Right renal pelvis (tissue), 4 donors: ENCODE measurements at places on chromosomes 2 and 18.

DNA sequence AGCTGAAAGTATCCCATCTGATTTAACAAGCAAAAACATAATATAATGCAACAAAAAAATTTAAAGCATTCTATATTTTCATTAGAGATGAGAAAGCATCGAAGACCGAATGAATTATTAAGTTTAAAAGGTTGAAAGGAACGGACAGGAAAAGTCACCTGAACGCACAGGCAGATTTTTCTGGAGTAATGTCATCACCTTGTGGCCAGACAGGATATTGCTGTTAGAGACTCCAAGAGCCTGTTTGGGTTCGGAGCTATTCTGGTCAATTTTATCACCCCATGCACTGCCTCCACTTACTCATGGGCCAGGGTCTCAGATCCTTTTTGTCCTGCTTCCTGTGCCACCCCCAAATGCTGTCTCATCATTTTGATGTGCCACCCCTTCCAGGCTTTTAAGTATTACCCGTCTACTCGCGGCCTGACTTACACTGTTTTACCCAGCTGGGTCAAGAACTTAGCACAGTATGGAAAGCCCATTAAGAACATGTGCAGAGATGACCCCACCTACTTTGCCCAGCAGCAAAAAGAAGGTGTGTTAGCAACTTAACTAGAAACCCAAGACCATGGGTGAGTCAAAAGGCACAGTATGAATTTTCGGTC lies 27.3 kb downstream of the GKN2 start:
- peak; percentile 34 for DNase-seq

DNA sequence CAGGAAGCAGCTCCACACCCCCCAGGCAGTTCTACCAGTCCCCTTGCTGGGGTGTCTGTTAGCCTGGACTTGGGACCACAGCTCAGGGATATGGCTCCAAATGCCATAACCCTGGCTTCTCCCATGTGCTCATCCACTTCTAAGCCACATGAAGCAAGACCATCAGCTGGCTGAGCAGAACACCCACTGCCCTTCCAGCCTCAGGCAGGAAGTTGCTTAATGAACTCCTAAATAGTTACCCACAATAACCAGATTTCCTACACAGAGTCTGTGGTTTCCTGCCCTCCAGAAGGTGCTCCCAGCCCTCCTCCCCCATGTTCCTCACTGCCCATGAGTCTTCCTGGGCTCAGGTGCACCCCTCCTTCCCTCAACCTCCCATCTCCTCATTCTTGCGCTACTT lies 98.3 kb upstream of the EPC2 start:
- DNase-seq = no peak

DNA sequence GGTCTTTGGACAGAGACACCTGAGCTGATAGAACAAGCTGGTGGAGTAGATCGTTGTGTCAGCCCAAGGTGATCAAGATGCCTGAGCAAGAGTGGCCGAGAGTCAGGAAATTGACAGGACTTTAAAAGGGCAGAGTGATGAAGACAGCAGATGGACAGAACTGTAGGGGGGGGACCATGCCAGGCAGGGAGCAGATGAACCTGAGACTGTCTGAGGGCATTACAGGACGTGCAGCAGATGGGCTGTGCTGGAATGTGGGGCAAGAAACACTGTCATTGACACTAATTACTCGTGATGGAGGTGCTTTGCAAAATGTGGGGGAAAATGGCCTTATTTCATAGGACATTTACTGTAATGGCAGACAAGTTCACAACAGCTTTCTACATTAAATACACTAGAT lies 225.0 kb downstream of the THSD7B start:
- no peak for DNase-seq

GRCh38 chr2:12797815-12798214 lies 81.1 kb downstream of the TRIB2 start:
- DNase-seq = no peak

DNA sequence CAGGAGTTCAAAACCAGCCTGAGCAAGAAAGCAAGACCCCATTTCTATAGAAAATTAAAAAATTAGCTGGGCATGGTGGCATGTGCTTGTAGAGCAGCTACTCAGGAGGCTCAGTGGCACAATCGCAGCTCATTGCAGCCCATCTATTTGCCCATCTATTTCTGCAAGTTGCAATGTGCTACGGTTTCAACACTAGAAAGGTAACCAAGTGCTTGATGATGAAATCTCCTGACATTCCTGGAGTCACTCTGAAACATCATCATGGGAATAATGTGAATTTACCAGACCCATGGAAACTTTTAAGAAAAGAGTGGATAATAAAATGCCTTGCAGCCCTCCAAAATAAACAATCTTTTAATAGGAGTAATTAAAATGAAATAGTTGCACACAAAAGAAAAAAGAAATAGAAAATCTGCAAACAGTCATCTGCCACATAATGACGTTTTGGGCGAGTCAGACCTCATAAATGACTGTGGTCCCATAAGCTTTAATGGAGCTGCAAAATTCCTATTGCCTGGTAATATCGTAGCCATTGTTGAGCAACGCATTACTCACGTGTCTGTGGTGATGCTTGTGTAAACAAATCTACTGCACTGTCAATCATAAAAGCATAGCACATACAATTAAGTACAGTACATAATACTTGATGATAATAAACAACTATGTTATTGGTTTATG lies 46.6 kb upstream of the AMMECR1L start:
- peak; percentile 43 for DNase-seq

DNA sequence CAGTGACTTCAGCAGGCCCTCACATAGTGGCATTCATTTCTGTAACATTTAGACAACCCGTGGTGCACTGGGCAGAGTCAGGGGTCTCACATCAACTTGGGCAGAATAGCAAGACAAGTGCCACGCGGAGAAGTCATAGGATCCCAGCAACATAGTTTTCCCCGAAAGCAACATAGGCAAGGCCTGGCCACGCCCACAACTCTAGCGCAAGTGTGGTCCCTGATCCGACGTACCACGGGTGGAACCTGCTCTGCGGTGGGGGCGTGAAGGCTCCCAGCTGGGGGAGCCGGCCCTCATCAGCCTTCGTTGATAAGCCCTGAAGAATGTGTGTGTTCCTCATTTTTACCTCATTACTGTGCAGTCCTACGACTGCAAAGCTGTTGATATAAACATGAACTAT lies 261.2 kb downstream of the EIPR1 start:
- no peak for DNase-seq

GRCh38 chr2:233944269-233944668 lies 27.1 kb downstream of the TRPM8 start:
- DNase-seq = no peak

GRCh38 chr2:234512884-234513669 lies 16.2 kb upstream of the ARL4C start:
- no peak for DNase-seq

DNA sequence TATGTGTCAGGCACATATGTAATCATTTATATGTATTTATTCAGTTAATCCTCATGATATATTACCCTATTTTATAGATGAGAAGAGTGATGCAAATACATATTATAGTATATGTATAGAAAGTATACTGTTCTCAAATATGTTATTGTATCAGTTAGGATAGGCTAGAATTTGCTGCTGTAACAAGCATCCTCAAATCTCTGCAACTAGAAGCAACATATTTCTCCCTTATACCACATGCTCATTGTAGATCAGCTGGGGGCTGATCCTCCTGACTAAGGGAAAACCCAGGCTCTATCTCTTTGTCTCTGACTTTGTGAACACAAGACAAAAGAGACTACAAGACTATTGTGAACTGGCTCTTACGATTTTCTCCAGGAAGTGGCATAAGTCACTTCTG lies 24.8 kb upstream of the HS6ST1 start:
- no peak for DNase-seq

DNA sequence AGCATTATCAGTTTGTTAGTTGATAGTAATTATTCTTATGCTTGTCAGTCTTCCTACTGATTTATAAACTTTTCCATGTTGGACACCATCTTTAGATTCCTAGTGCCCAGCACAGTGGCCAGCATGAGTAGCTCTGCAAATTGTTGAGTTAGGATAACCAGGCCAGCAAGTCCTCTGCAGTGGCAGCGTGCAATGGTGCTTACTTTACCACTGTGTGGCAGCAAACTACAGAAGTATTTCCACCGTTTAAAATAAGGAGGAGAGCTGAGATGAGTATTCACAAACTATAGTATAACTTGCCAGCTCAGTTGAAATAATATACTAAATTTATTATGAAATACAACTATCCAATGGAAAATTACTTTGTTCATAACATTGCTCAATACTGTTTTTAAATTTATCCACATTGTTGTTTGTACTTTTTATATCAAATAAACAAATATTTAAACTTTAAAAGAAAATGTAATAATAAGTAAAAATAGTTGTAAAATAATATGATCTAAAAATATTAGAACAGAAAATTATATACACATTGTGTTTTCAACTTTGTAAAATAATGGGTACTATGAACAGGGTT lies 9.3 kb upstream of the THADA start:
- no peak for DNase-seq

- DNase-seq = no peak
These were observed 73.7 kb upstream of the MAP3K20 start for GRCh38 chr2:173001664-173002604.

DNA sequence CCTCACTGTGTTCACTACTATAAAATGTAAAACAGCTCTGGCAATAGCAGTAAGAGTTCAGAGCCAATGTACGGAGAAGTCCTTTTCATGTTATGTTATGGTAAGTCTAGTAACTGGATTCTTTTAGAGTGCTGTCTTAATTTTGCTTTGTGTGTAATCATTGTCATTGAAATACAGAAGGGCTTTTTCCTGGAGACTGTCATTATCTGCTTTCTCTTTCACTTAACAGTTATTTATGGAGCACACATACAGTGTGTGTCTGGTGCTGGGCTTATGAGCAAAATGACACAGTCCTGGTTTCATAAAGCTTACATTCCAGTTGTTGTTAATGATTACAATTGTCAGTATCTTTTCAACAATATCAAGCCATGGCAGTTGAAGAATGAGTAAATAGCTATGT lies 95.5 kb downstream of the CCDC102B start:
- DNase-seq = no peak

GRCh38 chr2:36246320-36246990 lies 109.1 kb upstream of the CRIM1 start:
- no peak for DNase-seq

DNA sequence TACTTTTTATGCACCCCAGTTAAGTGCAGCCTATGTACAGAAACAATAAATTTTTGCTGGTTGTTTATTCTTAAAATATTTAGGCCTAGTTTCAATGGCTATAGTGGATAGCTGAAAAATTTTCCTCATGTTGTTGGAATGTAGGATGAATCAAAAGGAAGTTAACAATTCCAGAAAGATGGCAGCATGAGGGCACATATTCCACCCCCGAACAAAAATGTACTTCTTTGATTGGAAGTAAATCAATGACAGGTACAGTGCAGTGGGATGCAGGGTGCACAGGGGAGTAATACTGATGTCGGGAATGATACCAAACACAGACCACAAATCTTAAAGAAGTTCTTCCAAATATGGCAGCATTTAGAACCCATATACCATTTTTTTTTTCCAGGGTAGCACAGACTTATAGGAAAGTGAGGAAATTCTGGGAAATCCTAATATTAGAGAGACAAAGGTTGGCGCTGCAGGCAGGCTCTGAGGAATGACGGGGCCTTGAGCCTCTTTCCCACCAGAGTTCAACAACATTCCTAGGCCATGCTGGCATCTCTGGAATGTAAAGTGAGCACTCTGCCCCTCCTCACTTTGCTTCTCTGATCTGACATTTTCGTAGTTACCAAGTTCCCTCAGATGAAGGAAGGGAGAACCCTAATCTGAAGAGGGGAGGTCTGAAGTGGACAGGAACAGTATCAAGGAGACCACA lies 36.6 kb upstream of the IKZF2 start:
- DNase-seq = peak; percentile 36

DNA sequence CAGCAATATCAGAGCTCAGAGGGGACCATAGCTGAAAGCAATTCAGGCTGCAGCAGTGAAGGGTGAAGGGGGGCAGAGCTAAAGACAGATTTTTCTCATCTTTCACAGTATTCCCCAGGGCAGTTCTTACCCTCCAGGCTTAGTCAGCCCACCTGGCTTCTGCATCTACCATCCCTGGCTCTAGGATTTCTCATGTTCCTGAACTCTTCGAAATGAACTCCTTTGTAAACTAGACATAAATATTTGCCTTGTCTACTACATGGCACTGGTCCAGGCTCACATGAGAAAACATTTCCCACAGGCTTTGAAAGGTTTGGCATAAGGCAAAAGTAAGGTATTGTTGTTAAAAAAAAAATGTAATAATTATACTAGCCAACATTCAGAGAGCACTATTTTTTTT lies 23.6 kb upstream of the NEB start:
- no peak for DNase-seq

DNA sequence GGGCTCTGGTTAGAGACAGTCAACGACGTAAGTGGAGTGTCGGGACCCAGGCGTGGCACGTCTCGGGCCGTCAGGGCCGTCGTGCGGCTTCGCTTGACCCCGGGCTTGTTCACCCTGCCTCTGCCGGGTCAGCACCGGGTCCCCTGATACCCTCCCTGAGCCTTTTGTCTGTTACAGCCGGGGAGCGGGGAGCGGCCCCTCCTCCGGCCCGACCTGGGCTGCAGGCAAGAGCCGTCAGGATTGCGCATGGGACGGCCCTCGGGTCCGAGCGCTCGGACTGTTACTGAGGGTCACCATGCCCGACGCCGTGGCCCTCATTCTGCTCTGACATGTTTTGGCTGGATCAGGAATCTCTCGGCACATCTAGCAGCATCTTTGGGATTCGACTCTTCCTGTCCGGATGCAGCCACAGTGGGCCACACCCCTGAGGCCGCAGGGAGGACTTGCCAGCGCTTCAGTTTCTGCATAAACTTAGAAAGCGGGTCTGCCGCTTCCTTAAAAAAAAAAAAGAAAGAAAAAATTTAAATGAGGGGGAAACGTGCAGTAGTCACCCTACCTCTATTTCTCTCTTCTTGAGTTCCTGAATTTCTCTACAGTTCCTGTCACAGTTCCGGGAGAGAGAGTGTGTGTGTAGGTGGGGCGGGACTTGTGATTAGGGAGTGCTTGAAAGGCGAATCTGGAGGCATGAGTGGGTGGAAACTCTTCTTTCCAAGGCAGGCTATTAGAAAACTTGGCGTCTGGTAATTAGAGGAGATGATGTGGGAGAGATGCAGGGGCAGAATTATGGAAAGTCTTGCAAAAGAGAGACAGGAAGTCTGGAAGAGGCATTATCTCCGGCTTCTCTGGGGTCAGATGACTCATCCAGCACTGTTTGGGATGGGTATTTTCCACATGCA lies 909 bp downstream of the TMEM87B start:
- peak; percentile 65 for DNase-seq

DNA sequence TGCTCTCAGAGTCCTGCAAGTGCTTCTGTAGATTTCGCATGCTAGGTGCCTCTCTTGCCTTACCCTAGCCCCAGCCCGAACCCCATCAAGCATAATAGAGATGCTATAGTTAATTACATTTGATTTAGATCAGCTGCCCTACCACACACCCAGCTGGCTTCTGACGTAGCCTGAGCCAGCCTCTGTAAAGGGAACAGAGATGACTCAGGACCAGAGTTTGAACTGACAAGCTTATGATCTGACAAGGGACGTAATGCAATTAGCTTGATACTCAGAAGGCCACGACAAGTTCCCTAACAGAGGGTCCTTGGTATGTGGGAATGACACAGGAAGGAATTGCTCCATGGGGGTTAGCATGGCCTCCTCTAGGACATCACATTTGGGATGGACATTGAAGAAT lies 126.6 kb downstream of the LRATD1 start:
- DNase-seq = no peak

GRCh38 chr18:36399055-36399454 lies 101.5 kb downstream of the FHOD3 start:
- DNase-seq = no peak
